NCI-H748 treated with DMSO at 0.1 percent for 48 hours (cell line): ENCODE measurements at places on chromosomes 1 and 21.
A peak's percentile ranks its signal among the peaks of the same experiment; 100 is the strongest.

DNA sequence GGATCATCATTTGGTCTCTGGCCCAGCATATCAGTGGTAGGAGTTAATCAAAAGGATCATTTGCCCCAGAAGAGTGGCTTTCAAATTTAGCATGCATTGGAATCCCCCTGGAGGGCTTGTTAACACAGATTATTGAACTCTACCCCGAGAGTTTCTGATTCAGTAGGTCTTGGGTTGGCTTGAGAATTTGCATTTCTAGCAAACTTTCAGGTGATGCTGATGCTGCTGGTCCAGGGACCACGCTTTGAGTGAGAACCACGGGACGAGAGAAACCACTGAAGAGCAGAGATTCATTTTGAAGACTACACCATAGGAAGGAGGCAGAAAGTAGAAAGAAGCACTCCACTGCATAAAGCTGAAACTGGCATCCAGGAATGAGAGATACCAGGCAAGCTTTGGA is 81.3 kb upstream of the DUSP10 start:
- DNase-seq: no peak

DNA sequence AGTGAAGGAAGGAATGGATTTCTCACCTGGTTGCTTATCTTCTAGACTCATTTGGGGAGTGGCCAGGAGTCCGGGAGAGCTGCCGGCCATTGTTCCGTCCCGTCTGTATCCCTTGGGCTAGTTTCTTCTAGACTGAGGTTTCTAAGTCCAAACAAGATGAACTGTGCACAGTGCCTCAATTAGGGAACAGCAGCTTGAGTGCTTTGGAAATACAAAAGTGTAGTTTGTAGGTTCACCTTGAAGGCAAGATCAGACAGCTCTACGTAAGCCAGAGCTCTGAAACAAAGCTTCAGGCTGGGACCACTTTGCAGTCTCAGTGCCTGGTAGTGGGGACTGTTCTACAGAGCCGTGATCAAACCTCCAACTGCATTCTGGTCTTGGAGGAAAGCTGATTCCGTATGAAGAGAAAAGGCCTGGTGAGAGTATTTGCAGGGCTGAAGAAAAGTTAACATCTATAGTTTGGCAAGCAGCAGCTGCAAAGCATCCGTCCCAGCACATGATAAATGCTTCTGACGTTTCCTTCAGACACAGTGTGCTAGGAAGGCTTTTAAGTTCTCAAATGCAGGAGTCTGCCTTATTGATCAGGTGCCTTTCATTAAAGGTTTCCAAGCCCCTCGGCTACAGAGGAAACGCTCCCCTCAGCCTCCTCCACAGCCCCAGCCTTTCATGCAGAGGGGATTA is 432.8 kb downstream of the KIF26B start:
- no peak for DNase-seq

DNA sequence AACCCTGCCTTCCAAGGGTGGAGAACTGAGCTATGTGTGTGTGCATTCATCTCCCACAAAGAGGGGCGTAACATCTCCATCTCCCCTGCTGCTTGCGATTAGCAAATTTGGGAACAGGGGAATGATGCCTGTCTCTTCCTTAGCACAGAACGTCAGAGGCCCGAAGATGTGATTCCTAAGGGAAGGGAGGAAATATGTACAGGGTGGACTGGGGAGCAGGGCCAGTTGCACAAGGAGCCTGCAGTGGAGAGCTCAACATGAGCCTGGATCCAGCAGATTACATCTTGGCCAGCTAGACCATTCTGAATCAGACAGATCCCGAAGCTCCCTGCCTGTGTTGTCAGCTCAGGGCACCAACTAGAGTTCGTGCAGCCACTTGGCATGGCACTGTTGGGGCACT is 118.1 kb downstream of the NGF start:
- no peak for DNase-seq

DNA sequence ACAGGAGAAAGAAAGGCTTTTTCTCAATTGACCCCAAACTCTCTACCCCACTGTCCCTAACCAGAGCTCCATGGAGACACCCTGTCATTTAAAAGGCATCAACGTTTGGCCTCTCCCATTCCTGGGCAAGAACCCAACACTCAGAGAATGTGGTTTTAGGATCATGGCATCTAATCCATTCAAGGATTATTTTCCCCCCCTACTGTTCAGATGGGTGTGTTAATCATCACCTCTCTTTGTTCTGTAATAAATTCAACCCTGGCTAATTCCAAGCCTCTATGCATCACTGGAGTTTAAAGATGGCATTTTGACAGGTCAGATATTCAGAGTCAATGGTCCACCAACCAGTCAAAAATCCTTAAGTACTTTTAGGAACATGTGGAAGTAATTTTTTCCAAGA is 42.7 kb downstream of the TBX15 start:
- no peak for DNase-seq

GRCh38 chr1:16248007-16248436 is 11.0 kb upstream of the CPLANE2 start:
- DNase-seq: no peak

- no peak for DNase-seq
Measured at GRCh38 chr1:18603212-18603852, 27.3 kb upstream of the PAX7 start.

DNA sequence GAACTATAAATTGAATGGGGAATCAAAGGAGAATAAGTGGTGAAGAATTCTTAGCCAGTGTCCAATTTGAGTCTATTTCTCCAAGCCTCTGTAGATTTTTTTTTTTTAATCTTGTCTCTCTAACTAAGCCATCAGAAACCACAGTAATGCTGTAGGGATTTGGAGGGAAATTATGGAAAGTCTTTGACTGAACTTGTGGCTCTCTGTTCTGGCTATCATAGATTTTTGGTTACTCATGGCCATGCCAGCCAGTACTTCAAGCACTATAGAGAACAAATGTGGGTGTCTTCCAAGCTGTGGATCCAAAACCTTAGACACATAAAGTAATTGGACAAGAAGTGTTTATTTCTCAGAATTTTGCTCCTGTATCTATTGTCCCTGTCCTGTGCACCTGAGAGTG is 147.9 kb downstream of the LRRC40 start:
- no peak for DNase-seq

- no peak for DNase-seq
Measured at GRCh38 chr21:33505833-33506232, 14.3 kb upstream of the DNAJC28 start.

GRCh38 chr21:45001134-45002095 is 61.6 kb downstream of the SLX9 start:
- no peak for DNase-seq

- peak; percentile 2 for DNase-seq
Measured at GRCh38 chr1:183652547-183653461, at the start of gene APOBEC4. APOBEC4 (minus strand) TSS chr1:183653316; CDS start chr1:183648781, 4,535 bp downstream.

DNA sequence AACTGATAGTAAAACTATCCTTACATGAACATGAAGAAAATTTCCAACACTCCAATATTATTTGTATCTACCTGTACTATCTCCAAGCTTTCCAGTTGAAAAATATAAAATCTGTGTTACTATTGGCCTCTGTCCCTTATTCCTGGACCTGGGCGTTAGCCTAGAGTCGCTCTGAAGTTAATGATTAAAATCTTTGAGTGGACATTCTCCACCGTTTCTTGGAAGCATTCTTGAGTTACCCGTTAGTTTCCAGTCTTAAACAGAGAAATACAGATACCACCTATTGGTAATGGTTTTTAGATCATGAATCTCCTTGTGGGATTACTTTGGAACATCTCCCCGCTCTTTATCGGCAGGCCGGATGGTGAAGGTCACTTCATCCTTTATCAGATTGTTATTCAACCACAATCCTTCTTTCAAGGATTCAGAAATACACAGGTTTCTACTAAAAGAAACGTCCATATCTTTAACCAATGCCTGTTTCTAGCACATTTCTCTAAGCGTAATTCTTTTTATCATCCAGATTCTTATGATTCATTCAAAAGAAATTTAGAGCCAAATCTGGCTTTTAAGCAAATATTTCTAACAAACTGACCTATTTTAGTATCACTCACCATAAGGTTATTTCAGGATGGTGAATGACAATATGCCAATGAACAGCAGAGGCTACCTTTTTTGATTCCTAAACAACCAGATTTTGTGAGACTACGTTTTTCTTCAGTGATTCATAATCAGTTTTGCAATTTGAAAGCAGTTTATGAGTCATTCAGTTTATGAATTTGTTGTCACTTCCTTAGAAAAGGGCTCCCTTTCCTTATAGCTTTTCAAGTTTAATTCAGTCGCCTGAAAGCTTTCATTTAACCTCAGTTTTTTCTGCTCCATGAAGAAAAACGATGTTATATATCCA is 70.2 kb upstream of the ERRFI1 start:
- no peak for DNase-seq

GRCh38 chr1:239884796-239885195 is 206.9 kb upstream of the FMN2 start:
- DNase-seq: no peak

GRCh38 chr1:185646202-185646683 is 87.9 kb upstream of the HMCN1 start:
- DNase-seq: no peak

- no peak for DNase-seq
Measured at GRCh38 chr1:60280819-60281218, 207.2 kb upstream of the C1orf87 start.

- no peak for DNase-seq
Measured at GRCh38 chr1:5389101-5389885, 602.9 kb downstream of the NPHP4 start.

- DNase-seq: no peak
Measured at GRCh38 chr1:244280859-244281258, 170.8 kb downstream of the ADSS2 start.

DNA sequence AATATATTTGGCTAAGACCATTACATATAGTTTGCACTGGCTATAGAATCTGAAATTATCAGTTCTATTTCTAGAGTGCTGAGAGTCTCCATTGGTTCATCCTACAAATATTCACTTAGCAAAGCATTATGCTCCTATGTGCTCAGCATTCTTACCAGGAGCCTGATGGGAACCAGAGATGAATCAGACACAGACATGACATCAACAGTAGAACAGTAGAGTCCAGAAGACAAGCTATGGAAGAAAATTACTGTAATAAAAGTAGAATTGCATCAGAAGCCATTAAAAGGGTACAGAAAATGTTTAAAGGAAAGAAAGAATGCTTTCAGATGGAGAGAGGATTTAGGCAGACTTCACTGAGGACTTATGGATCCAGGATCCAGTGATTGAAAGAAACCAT is 271.7 kb upstream of the SNX7 start:
- no peak for DNase-seq

- DNase-seq: no peak
Measured at GRCh38 chr1:90394247-90394646, 322.9 kb downstream of the BARHL2 start.

GRCh38 chr1:168691541-168691940 is 37.5 kb downstream of the DPT start:
- DNase-seq: no peak

- no peak for DNase-seq
Measured at GRCh38 chr1:230891413-230891812, 23.1 kb upstream of the C1orf198 start.

- DNase-seq: no peak
Measured at GRCh38 chr1:97006044-97006661, 284.6 kb downstream of the PTBP2 start.

GRCh38 chr21:14687268-14687625 is 141.1 kb upstream of the SAMSN1 start:
- DNase-seq: no peak

- DNase-seq: no peak
Measured at GRCh38 chr1:243658594-243659105, 191.4 kb downstream of the AKT3 start.
